ENCODE measurements at places on chromosomes 2 and 18.
A peak's percentile ranks its signal among the peaks of the same experiment; 100 is the strongest.

DNA sequence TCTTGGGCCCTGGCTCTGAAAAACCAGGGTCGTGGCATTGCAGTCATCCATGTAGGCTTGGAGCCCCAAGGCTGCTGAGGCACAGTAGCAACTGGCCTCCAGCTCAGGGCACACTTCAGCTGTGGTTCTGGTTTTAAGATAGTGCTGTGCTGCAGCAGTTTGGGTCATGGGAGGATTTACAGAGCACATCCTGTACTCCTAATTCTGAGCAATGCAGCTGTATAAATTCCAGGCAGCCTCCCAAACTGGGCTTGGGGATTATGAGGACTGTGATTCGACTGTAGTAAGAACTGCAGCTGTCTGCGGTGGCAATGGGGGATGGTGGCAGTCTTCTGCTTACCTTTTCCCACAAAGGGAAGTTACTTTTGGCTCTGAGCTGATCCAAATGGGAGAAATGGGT is 536.3 kb upstream of the GCFC2 start:
- no peak for DNase-seq

GRCh38 chr2:169599568-169599967 is 15.4 kb downstream of the PPIG start:
- no peak for DNase-seq

- peak; percentile 34 for DNase-seq
Measured at GRCh38 chr18:42113529-42114191, 158.6 kb downstream of the PIK3C3 start.

- DNase-seq = no peak
Measured at GRCh38 chr2:16506366-16506765, 159.3 kb downstream of the CYRIA start.

DNA sequence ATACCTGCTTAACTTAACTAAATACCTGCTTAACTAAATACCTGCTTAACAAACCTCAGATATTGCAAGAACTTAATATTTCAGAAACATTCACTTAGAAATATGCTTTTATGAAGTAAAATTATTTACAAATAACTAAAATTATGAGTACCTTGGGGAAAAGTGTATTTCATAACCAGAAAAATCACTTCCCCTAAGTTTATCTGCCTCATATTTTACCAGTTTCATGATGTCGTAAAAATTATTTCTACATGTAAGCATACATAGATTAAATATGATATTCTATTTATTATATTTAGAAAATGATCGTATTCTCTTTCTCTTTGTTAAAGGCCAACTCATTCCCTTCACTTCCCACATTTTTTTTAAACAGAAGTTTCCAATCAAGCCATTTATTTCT is 41.5 kb upstream of the DSC1 start:
- DNase-seq = no peak

GRCh38 chr2:1516798-1517060 is 103.5 kb downstream of the TPO start:
- DNase-seq = no peak

DNA sequence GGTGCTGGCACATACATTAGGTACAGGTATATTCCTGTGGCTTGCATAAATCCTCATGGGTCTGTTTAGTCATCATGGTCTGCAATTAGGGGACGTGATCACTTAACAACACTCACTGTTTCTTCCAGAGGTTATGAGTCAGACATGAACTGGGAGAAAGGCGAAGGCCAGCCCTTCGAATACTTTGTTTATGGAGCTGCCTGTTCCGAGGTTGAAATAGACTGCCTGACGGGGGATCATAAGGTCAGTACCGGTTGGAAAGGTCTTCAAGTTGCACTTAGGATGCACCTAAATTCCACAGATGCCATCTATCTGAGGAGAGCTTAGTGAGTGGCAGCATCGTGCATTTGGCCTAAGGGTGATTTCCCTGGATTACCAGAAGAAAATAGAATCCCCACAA is 76.9 kb downstream of the AOX1 start:
- DNase-seq = no peak

- DNase-seq = no peak
Measured at GRCh38 chr2:69828938-69829255, 563 bp upstream of the GMCL1 start.

GRCh38 chr2:145095641-145096435 is 575.9 kb upstream of the ZEB2 start:
- no peak for DNase-seq

- no peak for DNase-seq
Measured at GRCh38 chr2:42960842-42961180, 168.4 kb upstream of the HAAO start.

GRCh38 chr2:136905779-136906178 is 140.4 kb downstream of the THSD7B start:
- no peak for DNase-seq

Data from CMK (cell line).